ENCODE measurements at places on chromosomes 12 and 14.
A peak's percentile ranks its signal among the peaks of the same experiment; 100 is the strongest.

DNA sequence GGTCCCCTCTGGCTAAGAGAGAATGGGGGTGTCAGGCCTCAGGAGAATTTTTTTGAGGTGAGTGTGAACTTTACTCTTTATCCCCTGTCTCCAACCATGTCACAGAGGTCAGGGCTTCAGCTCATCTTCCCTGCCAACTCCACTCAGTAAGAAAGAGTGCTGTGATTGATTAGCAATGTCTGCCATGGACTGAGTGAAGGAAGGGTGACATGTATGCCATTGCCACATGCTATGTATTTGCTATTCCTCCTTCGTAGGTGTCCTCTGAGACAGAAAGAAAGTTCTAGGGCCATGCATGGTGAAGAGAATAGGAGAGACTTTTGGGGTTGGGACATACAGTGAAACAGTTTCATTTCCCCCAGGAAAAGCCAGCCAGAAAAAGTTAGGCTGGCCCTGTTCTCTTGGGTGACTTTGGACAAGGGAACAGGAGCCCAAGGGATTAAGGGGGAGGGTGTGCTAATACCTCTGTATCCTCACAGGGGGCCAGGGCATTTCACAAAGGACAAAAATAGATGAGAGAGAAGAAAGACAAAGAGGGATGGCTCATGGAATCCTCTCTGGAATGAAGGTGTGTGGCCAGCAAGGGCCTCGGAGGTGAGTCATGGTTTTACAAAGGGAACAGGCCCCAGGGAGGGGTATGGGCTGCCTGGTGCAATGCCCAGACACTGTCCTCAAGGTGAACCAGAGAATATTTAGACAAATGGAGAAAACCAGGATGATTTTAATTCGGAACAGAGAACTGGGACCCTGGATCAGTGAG lies 13.9 kb upstream of the MYL2 start:
- peaks cover 12% of the 10 kb centered on the region for H3K27me3 ChIP-seq
- H3K4me1 ChIP-seq: peaks cover 5% of the 10 kb centered on the region
- no peaks in the 10 kb centered on the region for H3K36me3 ChIP-seq
- no peak overlapping the region for H3K27ac ChIP-seq
- no peak overlapping the region for H3K4me3 ChIP-seq

DNA sequence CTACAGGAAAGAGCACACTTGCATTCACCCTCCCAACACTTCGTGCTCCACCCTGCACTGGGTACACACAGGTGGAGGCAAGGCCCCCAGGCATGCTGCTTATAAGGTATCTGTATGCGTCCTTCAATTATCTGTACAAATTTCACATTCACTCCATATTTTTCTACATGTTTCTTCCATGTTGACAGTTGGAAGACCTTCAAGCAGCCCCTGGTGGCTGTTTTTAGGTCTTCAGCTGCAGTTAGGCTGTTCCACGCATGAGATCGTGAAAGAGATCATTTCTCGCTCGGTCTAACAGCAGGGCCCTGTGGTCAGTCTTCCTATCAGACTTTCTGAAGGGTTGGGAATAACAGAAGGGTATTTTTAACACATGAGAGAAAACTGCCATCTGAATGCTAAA lies 47.1 kb downstream of the PLXNC1 start:
- H3K27ac ChIP-seq: no peak overlapping the region
- H3K4me1 ChIP-seq: peaks cover 6% of the 10 kb centered on the region
- H3K27me3 ChIP-seq: no peaks in the 10 kb centered on the region
- DNase-seq: no peak
- H3K4me3 ChIP-seq: no peak overlapping the region
- H3K36me3 ChIP-seq: peaks cover 20% of the 10 kb centered on the region

- H3K4me1 ChIP-seq: no peaks in the 10 kb centered on the region
- no peak overlapping the region for H3K4me3 ChIP-seq
- DNase-seq: no peak
- H3K36me3 ChIP-seq: no peaks in the 10 kb centered on the region
- no peaks in the 10 kb centered on the region for H3K27me3 ChIP-seq
These were observed 316.2 kb downstream of the PAWR start for GRCh38 chr12:79374545-79374944.

DNA sequence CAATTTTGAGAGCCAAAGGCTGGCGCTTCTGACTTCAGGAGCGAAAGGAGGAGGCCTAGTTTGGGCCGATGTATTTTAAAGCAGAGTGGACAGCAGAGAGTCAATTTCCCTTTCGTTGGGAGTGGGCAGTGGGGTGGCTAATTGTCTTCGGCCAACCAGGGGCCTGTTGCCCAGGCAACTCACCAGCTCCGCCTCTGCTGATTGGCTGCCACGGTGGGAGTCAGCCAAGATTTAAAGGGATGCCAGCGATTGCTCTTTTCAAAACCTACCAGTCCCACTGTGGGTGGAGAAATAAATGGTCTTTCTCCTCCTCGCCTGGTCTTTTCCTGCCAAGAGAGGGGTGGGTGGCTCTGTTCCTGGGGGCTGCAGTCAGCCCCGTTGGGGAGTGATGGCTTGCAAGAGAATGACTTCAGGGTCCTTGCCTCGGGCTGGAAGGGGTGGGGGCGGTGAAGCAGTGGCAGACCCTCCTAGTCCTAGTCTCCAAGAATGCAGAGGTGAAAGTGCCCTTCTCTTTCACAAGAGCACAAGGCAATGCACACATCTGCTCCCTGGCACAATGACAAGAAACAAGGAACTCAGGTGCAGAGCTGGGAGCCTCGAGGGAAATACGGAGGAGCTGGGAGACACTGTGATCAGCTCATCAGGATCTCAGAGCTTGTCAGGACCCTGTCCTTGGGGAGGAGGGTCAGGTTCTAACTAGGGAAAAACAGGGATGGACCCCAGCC lies 37.7 kb downstream of the RASAL1 start:
- no peak overlapping the region for H3K27ac ChIP-seq
- H3K4me3 ChIP-seq: no peak overlapping the region
- no peak for DNase-seq
- H3K4me1 ChIP-seq: peaks cover 6% of the 10 kb centered on the region
- H3K27me3 ChIP-seq: no peaks in the 10 kb centered on the region

DNA sequence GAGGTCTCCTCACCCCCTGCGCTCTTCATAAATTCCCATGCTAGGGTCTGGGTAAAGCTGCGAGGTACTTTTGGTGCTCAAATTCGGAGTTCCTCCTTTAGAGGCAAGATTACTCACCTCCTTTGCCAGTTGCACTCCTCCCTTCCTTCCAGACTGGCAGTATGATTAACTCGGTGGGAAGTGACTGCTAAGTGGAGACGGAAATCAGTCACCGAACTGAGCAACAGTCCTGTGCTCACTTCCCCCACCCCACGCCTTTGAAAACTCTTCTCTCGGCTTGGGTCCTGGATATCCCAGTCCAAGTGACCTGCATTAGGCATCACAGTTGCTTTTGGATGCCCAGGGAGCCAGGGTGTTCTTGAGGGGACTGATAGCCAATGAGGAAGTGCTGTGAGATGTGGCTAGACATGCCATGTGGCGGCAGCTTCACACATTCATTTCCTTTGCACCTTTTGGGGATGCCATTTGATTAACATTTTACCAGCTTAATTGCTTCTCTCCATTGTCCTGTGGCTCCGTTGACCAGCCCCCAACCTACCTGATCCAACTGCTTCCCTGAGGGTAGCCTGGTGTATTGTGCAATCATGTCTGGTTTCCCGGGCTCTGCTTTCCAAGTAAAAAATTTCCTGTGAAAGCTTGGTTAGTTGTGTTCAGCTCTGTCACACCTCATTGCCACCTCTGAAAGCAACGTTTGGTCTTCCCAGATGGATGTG lies 840 bp downstream of the PNP start:
- H3K4me3 ChIP-seq: peak overlapping the region; percentile 99
- H3K27ac ChIP-seq: peak overlapping the region; percentile 99
- peak; percentile 55 for DNase-seq
- peaks cover 52% of the 10 kb centered on the region for H3K36me3 ChIP-seq
- H3K27me3 ChIP-seq: peaks cover 1% of the 10 kb centered on the region

DNA sequence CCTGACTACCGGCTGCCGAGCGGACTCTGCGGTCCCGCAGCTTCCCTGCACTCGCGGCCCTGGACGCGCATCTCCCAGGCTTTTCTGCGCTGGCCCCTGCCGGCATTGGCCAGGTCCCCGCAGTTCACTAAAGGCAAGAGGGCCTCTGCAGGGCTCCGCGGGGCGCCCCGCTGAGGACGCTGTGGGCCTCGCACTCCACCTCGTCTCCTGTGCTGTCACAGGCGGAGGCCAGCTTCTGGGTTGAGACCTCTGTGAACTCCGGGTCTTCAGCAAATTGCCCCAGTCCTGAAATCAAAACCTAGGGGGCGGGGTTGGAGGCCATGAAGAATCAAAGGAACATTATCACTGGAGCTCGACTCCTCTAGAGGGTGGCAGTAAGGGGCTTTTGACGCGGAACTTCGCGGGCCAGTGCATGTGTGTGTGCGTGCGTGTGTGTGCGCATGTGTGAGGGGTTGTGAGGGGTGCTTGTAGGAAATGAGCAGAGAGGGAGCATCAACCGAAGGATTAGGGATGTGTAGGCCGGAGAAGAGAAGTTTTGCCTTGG lies 68.5 kb upstream of the CAPRIN2 start:
- H3K36me3 ChIP-seq: no peaks in the 10 kb centered on the region
- no peak overlapping the region for H3K27ac ChIP-seq
- DNase-seq: peak; percentile 42
- peaks cover 60% of the 10 kb centered on the region for H3K27me3 ChIP-seq

DNA sequence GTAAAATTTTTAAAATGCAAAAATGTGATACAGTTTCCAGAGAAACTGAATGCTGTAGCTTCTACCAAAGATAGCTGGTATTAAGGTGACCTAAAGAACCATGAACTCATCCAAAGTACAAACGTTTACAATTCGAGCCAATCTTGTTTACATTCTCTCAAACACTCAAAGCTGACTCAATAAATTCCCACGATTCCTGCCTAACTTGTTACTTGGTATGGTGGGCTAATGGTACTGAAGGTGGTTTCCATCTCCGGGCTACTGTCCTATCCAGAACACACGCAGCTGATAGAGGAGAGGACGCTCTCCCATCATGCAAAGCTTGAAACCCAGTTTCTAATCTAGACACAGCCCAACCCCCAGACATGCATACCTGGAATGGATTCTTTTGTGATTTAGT lies 31.5 kb downstream of the RAD9B start:
- no peak overlapping the region for H3K4me3 ChIP-seq
- H3K27me3 ChIP-seq: no peaks in the 10 kb centered on the region
- H3K4me1 ChIP-seq: peaks cover 53% of the 10 kb centered on the region
- peaks cover 60% of the 10 kb centered on the region for H3K36me3 ChIP-seq
- no peak overlapping the region for H3K27ac ChIP-seq

DNA sequence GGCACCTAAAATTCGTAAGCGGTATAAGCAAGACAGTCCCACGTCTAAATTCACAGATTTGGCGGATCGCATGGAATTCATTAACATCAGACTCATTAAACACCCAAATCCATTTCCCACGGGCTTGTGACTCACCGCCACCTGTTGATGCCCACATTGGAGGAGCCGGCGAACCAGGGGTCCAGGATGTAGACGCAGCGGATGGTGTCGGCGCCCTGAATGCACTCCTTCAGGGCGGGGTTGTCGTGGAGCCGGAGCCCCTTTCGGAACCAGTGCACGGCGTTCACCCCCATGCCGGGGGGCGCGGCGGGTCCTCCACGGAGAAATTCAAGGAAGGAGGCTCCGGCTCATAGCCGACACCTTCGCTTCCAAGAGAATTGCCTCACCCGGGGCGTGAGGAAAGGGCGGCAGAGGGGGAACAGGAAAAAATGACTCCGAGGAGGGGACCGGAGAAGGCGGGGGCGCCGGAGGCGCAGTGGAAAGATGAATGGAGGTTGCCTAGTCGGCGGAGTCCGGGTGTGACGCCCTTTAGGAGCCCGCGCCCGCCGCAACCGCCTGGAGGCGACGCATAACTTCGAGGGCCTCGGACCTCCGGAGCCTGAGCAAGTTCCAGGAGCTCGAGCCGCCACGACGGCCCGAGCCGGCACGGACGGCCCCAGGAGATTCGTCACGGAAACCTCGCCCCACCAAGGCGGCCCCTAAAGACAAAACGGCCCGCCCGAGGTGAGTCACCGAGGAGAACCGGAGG lies 506 bp downstream of the CRY1 start:
- DNase-seq: peak; percentile 78
- H3K27me3 ChIP-seq: peaks cover 4% of the 10 kb centered on the region
- peaks cover 19% of the 10 kb centered on the region for H3K4me1 ChIP-seq
- H3K27ac ChIP-seq: no peak overlapping the region
- no peak overlapping the region for H3K4me3 ChIP-seq

DNA sequence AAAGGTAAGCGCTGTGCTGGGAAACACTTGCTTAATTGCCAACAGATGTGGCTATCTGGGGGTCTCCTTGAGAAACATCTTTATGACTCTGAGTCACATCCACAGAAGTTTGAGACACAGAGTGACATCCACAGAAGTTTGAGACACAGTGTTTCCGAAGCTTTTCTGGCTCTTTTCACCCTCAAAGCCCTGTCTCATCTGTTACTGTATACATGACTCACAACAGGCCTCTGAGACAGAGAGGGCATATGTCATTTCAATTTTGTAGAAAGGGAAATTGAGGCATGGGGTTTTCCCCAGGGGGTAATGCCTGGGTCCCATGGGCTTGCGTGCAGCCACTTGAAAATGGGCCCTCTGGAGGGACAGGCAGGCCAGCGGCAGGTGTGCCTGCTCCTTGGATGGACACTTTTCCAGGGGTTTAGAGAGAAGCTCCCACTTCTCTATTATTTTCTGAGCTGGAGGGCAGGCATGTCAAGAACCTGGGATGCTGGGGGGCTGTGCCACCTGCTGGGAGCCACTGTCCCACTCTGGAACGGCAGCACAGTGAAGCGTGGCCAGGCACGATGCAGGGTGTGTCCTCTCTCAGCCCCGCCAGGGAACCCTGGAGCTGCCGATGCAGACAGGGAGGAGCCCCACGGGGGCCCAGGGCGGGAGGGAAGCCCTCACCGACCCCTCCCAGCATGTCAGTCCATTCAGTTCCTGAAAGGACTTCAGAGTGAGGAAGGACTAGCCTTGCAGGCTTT lies 111.3 kb upstream of the FKBP4 start:
- H3K36me3 ChIP-seq: peaks cover 1% of the 10 kb centered on the region
- H3K4me3 ChIP-seq: no peak overlapping the region
- no peak for DNase-seq
- H3K27ac ChIP-seq: no peak overlapping the region

DNA sequence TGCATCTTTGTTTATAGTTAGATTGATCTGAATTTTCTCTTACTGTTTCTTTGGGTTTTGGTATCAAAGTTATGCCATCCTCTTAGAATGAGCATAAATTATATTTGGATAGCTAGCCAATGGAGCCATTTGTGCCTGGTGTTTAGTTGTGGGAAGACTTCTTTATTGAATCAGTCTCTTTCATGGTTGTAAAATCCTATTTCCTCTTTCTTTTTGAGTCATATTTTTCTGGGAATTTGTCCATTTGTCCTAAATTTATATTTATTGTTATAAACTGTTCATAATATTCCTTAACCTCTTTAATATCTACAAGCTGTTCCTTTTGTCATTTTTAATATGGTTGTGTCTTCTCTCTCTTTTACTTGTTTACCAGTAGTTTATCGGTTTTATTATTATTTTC lies 462.5 kb downstream of the AEBP2 start:
- H3K27me3 ChIP-seq: peaks cover 2% of the 10 kb centered on the region
- no peaks in the 10 kb centered on the region for H3K4me1 ChIP-seq
- DNase-seq: no peak
- H3K27ac ChIP-seq: no peak overlapping the region
- no peaks in the 10 kb centered on the region for H3K36me3 ChIP-seq
- H3K4me3 ChIP-seq: no peak overlapping the region

- H3K4me3 ChIP-seq: no peak overlapping the region
- no peaks in the 10 kb centered on the region for H3K27me3 ChIP-seq
- DNase-seq: no peak
- H3K36me3 ChIP-seq: no peaks in the 10 kb centered on the region
- no peak overlapping the region for H3K27ac ChIP-seq
- H3K4me1 ChIP-seq: peaks cover 53% of the 10 kb centered on the region
These were observed 105.4 kb upstream of the HIF1A start for GRCh38 chr14:61589691-61590581.
